ENCODE measurements at places on chromosomes 2 and 18. TPM values are rescaled to one million over a fixed set of nuclear protein-coding genes. Genes with fewer than 3 reads are reported as not detected.
A peak's percentile ranks its signal among the peaks of the same experiment; 100 is the strongest.

ZNF892 gene
- 4.6 TPM for total RNA-seq

DNA sequence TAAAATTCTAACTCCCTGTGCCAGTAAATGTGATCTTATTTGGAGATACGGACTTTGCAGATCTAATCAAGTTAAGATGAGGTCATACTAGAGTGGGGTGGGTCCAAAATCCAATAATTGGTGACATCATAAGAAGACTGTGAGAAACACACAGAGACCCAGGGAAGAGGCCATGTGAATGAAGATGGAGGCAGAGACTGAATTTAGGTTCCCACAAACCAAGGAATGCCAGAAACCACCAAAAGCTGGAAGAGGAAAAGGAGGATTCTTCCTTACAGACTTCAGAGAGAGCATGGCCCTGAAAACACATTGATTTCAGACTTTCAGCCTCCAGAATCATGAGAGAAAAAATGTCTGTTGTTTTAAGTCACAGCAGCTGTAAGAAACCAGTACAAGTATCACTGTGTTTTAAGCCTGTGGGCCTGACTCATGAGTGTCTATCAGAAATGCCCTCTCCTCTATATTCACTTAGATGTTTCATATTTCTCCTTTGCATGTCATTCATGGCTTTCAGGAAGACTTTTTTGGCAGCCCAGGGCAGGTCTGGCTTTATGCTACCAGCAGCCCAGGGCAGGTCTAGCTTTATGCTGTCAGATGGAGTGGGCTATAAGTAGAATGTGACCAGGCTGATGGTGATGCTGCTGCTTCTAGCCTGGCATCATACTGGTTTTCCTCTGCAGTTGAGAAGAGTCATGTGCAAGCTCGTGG, 100.0 kb downstream of the SPOPL start:
- no peak for DNase-seq

DNA sequence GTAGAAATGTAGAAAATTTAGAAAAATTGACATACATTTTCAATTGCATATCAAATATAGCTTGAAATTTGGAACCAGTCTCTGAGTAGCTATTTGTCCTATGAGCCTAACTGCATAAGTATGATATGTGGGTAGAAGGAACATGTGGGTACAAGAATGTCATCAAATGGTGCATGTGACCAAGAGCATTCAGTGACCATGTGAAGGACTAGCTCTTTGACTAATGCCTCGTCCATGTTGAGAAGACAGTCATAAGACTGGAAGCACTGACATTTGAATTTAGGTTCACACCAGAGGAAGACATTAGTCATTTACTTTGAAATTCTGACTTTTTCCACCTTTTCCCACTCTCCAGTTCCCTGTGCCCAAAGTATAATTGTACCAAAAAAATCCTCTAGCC, 12.6 kb downstream of the MRPL44 start:
- no peak for DNase-seq

- no peak for DNase-seq
Measured at GRCh38 chr2:46460241-46460921, 19.0 kb upstream of the TMEM247 start.

- no peak for DNase-seq
Measured at GRCh38 chr18:303607-304006, 35.8 kb upstream of the THOC1 start.

GRCh38 chr2:110874453-110875383, 142.3 kb downstream of the ACOXL start:
- DNase-seq = peak; percentile 81

DNA sequence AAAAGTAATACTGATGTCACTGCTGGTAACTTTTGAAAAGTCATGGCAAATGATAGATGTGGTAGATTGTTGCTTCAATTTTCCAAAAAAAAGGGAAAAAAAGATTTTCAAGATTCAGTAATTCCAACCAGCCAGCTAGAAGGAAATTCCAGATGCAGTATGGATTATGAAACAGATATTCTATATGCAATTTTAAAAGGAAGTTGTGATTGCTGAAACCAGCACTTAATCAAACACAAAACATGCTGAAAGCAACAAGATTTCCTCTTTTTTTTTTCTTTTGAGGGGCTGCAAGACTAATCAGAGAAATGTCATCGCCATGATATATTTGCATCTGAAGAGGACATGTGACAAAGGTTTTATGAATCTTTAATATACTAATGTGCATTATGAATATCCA, 5.1 kb upstream of the HNMT start:
- DNase-seq = no peak

Measured in OCI-LY7 (cell line).